ENCODE measurements at places on chromosomes 11 and 22.

- DNase-seq = no peak
These were observed 83.2 kb upstream of the TNRC6B start for GRCh38 chr22:40094485-40094884.

- DNase-seq = peak; percentile 20
These were observed 33.4 kb downstream of the SIK2 start for GRCh38 chr11:111635706-111636045.

DNA sequence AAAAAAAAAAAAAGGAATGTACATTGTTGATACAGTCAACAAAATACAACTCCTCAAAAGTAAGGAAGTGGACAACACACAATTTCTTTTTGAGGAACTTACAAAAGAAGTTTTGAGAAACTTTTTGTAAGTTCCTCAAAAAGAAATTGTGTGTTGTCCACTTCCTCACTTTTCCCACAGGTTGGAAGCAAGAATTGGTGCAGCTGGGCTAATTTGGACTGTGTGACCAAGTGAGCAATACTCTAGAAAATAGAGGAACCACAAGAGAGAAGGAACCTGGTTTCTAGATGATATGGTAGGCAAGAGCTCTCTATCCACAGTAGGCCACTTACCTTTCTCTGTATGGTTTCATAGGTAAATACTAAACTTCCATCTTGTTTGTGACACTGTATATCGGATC is 1053.8 kb downstream of the LRRC4C start:
- DNase-seq = no peak

DNA sequence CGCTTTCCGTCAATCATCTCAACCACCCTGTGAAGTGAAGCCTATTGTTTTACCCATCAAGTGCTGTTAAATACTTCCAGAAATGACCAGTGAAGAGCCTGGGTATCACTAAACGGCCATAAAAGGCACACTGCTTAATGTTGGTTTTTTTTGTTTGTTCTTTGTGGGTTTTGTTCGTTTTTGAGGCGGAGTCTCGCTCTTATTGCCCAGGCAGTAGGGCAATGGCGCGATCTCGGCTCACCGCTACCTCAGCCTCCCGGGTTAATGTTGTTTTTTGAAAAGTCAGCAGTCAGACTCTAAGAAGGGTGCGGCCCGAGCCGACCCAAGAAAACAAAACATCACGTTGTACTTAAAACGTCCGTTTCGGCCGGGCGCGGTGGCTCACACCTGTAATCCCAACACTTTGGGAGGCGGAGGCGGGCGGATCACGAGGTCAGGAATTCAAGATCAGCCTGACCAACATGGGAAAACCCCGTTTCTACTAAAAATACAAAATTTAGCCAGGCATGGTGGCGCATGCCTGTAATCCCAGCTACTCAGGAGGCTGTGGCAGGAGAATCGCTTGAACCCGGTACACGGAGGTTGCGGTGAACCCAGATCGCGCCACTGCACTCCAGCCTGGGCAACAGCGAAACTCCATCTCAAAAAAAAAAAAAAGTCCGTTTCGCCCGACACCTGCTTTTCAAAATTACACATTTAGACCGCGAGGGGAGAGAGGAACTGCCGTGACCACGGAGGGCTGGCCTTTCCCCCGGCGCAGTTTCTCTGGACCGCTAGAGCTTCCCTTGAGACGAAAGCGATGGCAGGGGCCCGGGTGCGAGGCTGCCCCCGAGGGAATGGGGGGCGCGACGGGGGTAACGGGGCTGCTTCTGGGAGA is 714 bp downstream of the CD59 start:
- DNase-seq = peak; percentile 38

GRCh38 chr11:64713016-64713707 is 9.8 kb downstream of the NRXN2 start:
- peak; percentile 31 for DNase-seq

DNA sequence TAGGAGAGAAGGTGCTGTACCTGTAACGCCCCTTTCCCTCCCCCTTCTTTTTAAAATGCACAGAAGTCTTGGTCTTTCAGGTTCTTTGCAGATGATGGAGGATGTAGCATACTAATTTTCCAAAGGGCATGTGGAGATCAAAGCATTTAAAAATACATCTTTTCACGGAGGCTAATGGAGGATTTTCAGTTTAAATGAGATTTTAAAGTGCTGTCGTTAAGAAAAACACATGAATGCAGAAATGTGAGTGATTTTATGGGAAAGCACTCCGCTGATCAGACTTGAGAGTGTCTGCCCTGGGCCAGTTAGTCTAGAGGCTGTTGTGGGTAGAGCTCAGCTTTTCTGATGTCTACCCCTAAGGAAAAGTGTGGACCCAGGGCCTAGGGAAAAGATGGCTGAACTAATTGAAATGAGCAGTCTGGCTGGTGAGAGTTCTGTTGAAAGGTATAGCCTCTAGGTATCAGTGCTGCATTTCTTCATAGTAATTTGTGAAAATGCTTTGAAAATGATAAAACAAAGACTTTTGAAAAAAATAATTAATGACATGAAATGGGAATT is 2.5 kb downstream of the AMOTL1 start:
- peak; percentile 8 for DNase-seq

- no peak for DNase-seq
These were observed 25.1 kb upstream of the CCDC134 start for GRCh38 chr22:41775338-41775737.

DNA sequence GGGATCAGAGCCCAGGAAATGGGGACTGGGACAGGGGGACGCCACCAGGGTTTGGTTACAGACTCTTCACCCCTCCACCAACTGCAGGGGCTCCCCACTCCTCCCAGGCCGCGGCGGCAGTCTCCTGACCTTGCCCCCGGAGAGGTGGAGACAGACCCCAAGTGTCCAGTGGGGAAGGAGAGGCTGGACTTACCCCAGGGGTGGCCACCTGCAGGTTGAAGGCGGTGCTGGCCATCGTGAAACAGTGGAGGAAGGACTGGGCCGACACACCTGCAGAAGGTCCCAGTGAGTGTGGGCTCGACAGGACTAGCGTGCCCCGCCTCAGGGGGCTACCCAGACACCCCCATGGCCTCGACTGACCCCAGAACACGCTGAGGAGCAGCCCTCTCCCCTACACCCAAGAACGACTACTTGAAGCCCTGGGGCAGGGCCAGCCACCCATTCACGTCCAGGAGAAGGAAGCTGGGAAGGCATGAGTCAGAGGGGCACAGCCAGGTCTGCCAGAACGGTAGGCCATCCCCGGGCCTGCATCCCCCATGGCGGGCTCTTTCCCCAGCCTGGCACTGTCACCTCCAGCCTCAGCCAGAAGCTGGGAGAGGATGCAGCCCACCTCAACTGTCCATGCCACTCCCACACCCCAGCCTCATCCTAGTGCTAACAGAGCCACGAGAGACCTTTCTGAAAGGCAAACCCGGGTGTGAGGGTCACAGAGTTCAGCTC is 2.3 kb downstream of the GATD1 start:
- DNase-seq = no peak

GRCh38 chr22:47239474-47239860 is 477.0 kb downstream of the TBC1D22A start:
- no peak for DNase-seq

- DNase-seq = no peak
These were observed 17.0 kb downstream of the CASP12 start for GRCh38 chr11:104881117-104881794.

DNA sequence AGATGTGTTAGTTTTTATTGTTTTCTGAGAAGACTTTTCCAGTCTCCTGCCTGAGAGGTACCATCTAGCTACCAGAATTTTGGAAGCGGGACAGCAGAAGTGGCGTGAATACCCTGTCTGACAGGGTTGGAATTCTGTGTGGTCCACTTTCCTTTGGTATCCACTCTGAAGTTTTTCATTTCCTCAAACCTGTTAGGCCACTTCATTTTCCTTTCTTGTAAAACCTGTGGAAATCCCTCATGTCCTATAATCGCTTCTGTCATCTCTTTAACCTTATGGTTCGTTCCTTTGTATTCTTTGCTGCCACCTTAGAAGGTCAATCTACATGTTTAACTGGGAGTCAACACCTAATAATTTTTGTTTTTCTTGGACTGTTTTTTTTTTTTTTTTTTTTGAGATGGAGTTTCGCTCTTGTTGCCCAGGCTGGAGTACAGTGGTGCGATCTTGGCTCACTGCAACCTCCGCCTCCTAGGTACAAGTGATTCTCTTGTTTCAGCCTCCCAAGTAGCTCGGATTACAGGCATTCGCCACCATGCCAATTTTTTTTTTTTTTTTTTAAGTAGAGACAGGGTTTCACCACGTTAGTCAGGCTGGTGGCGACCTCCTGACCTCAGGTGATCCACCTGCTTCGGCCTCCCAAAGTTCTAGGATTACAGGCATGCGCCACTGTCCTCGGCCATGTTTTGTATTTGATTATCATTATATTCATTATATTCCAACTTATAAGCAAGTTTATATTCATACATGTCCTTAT is 7.1 kb downstream of the SFI1 start:
- no peak for DNase-seq

GRCh38 chr22:49021131-49021925 is 806.3 kb downstream of the BRD1 start:
- DNase-seq = no peak

GRCh38 chr22:39556970-39557841 is 13.3 kb upstream of the CACNA1I start:
- DNase-seq = peak; percentile 53

DNA sequence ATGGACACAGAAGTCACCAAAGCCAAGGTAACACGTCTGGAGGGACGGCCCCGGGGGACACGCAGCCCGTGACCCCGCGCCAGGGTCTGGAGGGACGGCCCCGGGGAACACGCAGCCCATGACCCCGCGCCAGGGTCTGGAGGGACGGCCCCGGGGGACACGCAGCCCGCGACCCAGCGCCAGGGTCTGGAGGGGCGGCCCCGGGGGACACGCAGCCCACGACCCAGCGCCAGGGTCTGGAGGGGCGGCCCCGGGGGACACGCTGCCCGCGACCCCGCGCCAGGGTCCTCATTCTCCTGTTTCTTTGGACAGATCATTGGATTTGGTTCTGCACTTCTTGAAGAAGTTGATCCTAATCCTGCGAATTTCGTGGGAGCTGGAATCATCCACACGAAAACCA is 27.1 kb downstream of the MUC6 start:
- DNase-seq = no peak
